Activated CD8-positive, alpha-beta T cell treated with anti-CD3 and anti-CD28 coated beads for 36 hours (primary cell): ENCODE measurements at places on chromosomes 6 and 20. TPM values are rescaled to one million over a fixed set of nuclear protein-coding genes. Genes with fewer than 3 reads are reported as not detected.
A peak's percentile ranks its signal among the peaks of the same experiment; 100 is the strongest.

- no peak for DNase-seq
Observed at GRCh38 chr6:69647726-69648125, 149.1 kb downstream of the LMBRD1 start.

The FAM83C gene
- total RNA-seq, result not detected

- DNase-seq, result peak; percentile 76
Observed at GRCh38 chr6:159023893-159024292, 20.9 kb downstream of the TAGAP start.

DNA sequence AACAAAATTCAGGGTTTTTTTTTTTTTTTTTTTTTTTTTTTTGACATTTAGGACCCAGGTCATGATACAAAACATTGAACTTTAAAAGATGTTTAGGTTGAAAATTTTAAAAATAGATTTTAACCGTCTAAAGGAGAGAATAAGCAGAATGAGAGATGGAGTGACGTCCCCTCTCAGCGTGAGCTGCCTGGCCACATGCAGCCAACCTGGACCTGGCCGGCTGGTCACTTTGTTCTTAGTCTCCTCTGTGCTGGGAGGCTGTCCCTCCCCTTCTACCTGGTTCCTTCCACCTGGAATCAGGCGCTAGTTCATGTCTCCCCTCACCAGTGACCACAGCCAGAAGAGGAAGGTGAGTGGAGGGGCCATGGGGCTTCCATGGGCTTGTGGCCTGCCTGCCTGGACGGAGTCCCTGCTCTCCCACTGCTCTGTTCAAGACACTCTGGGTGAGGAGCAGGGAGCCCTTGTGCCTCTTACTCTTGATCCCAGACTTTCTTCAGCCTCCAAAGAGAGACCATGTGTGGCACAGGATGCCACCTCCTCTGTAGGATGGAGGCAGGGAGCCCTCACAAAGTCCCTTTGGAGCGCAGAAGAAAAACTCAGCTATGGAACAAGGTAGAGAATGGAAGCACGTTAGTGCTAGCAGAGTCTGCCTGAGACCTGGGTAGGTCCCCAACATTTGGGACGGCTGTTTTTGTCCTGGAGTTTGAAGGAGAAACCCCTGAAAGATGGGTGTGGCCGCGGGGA lies 31.7 kb downstream of the IRF4 start:
- DNase-seq, result no peak

The MOXD1 gene
- not detected for total RNA-seq

GRCh38 chr20:50144362-50144761 lies 9.2 kb downstream of the PEDS1 start:
- no peak for DNase-seq

- DNase-seq, result no peak
Observed at GRCh38 chr6:137875606-137876005, 8.5 kb downstream of the TNFAIP3 start.

- no peak for DNase-seq
Observed at GRCh38 chr20:19794941-19795340, 36.9 kb downstream of the RIN2 start.

The CST3 gene
- 1.2 TPM for total RNA-seq

- DNase-seq, result no peak
Observed at GRCh38 chr6:169869301-169869700, 117.9 kb downstream of the ERMARD start.

The ERVFRD-1 gene
- total RNA-seq, result not detected

DNA sequence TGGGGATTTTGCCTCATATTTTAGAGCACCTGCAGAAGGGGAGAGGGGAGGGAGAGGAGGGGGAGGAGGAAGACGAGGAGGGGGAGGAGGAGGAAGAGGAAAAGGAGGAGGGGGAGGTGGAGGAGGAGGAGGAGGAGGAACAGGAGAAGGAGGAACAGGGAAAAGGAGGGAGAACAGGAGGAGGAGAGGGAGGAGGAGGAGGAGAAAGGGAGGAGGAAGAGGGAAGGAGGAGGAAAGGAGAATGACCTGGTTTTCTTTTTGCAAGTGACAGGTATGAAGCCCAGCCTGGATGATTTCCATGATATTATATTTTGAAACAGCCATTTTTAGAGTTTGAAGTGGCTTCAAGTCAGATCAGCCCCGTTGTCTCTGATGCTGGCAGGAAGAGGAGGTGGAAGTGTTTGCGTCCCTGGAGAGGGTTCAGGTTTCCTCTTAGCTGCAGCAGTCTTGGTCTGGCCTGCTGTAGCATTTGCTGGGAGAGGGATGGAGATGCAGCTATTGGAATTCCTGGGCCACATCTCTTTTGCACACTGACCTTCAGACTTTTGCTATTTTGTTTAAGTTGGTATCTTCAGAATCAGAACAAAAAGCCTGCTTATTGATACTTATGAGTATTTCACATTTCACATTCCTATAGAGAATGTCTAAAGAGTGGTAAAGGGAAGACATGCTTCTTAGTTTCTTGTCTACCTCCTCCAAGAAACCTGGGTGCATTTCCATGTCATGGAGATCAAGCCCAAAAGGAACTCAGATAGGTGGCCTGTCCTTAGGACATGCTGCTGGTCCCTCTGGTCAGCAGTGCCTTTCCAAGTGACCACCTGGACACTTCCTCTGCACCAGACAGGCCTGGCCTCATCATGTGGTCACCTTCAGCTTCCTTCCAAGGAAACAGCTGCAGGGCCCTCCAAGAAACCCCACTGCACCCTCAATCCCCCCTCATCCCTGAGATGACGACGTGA lies 54.3 kb upstream of the IYD start:
- DNase-seq, result no peak

The GPLD1 gene
- total RNA-seq, result 0.72 TPM

DNA sequence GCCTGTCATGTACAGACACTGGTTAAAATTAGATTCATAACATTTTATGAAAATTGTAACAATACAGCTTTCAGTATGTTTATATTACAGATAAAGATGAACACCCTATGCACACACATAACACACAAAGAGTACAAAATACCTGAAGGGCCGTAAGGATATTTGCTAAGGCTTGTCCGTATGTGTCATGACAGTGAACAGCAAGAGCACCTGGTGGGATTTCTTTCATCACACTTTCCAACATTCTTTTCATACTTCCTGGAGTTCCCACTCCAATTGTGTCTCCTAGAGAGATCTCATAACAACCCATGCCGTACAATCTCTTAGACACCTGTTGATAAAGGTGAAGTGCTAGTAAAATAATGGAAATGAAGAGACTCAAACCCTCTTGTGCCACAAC lies 83.7 kb downstream of the HMGCLL1 start:
- DNase-seq, result no peak
